HFFc6 (cell line): ENCODE measurements at places on chromosomes 5 and 9.

GRCh38 chr5:17455942-17456341 is 42.1 kb upstream of the TAF11L2 start:
- DNase-seq: no peak

DNA sequence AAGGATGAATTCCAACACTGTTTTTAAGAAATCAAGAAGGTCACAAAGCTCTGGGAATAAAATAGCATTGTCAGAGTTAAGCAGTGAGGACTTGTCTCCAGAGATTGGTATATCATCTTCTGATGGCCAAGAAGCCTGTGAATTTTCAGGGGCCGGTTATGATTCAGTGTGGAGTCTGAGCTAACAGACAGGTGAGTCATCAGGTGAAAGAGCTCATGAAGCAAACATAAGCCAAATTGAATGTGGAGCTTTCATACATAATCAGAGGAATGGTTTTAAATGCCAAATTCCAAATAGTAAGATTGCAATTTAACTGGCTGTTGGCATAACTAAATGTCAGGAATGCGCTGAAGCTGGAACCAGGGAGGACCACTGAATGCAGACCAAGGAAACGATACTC is 494.2 kb downstream of the MTRR start:
- peak; percentile 4 for DNase-seq

DNA sequence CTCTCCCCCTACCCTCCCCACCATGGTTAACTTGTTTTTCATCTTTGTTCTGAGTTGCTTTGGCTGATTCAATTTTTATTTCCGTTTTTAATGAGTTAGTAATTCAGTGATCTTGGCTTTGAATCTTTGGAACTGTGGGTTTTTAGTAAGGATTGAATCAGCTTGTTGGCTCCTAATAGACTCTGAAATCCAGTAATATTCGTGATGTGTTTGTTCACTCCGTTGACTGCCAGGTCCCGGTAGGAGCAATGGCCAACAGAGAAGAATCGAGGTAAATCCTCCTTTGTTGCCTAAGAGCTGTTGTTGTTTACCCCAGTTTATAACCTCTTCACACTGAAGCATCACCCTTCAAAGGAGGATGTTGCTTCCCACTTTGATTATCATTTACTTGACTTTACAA is 92.7 kb downstream of the PCSK1 start:
- no peak for DNase-seq

- DNase-seq: peak; percentile 68
These were observed 161.9 kb downstream of the MAPKAP1 start for GRCh38 chr9:125544988-125545651.

DNA sequence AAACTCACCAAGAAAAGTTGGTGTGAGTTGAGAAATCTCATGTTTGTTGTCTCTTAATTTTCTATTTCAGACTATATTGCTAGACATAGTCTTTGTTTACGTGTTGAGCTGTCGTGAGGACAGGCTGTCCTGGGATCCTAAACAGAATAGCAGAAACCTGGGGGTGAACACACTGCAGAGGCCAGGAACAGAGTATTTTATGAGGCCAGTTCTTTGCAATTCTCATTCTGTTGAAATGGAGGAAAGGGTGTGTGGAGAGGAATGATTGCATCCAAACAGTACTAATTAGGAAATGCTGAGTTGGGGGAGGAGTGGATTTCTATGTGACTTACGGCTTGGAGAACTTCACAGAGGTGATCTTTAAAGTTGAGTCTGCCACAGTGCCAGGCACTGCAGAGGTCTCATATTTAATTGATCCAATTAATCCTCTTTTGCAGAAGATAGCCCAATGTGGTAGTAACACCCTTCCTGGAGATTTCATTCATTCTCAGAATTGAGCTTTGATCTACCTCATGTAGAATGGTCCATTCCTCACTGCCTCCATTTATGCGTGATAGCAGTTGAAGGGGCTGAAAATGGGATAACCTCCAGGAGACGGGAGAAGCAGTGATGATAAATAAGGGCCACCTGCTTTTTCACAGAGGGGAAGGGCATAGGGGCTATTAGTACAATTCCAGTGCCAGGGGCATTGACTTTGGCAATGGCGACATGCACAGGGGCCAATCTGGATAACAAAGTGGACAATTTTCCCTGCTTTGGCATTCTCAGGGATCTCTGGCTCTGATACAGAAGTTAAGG is 84.7 kb upstream of the TNFAIP8 start:
- no peak for DNase-seq
